Activated T-cell treated with anti-CD3 and anti-CD28 coated beads, Interleukin-2, amount 50 U/mL, for 4 hours (primary cell): ENCODE measurements at places on chromosomes 6 and 20. TPM values are rescaled to one million over a fixed set of nuclear protein-coding genes. Genes with fewer than 3 reads are reported as not detected.

DNA sequence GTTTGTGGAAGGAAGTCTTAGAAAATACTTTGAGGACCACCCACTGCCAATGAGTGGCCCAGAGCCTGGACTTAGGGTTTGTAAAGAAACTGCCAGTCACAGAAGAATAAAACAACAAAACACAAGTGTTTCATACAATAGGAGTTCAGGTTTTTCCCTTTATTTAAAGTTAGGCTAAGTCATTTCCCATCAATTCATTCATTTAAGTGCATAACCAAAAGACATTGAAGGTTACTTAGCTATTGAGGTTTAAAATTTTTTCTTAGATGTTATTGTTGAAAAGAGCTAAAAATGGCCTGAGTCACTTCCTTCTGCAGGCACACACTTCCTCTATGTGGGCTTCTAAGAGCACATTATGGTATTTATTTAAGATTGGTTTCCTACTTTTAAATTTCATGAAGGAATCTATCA lies 54.2 kb downstream of the ARMC2 start:
- no peak for DNase-seq

DNA sequence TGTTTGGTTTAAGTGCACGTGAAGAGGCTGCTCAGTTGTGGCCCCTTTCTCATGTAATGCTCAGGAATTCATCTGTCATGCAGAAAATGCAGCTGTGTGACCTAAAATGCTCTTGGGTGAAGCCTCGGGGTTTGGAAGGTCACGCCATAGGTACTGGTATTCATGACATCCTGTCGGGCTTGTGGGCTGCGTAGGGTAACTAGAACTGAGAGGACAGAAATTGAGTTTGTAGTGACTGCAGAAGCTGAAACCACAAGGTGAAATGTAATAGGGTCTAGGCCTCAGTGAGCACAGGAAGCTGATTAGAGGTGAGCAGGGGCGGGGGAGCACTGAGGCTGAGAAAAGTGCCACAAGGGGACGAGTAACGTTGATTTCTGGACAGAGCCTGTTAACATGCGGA lies 128.8 kb downstream of the SOBP start:
- DNase-seq, result peak; percentile 7

GRCh38 chr6:135568379-135568778 lies 70.8 kb upstream of the AHI1 start:
- DNase-seq, result no peak

GRCh38 chr6:84512391-84512790 lies 252.0 kb downstream of the TBX18 start:
- DNase-seq, result no peak

DNA sequence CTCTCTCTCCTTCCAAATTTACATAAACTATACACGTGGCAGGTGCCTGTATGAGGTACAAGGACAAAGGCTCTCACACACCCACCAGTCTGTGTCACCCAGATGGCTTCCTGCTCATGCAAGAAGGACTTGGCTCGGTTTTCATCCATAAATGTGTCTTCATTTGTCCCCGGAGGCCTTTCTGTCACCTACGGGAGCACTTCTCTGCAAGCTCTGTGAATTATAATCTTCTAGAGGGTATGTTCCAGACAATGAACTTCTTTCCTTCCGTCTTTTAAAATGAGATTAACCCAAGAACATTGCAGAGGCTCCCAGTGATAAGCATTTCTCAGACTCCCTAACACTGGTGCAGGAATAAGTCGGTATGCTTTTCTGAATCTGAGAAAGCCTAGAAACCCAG lies 123.6 kb downstream of the PTPRT start:
- DNase-seq, result no peak

DNA sequence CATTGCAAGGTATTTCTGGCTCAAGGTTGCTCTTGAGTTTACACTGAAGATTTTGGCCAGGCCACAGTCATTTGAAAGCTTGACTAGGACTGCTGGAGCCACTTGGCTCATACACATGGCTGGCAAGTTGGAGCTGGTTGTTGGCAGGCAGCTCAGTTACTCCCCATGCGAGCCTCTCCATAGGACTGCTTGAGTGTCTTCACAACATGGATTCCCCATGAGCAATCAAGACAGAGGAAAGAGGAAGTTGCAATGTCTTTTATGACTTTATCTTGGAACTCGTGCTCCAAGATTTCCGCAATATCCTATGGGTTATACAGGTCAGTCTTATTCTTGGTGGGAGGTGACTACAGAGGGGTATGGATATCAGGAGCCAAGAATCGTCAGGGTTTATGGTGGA lies 1.4 kb upstream of the MANBAL start:
- DNase-seq, result no peak

GRCh38 chr6:81843302-81843701 lies 90.8 kb upstream of the TENT5A start:
- DNase-seq, result no peak

GRCh38 chr20:54118220-54119001 lies 48.0 kb upstream of the BCAS1 start:
- no peak for DNase-seq

RAB44 gene
- total RNA-seq, result 0.05 TPM

GPSM3 gene
- total RNA-seq, result 47.6 TPM

ELOVL2 gene
- total RNA-seq, result not detected

PRPH2 gene
- total RNA-seq, result not detected

ZNF391 gene
- 1.9 TPM for total RNA-seq
